ENCODE measurements at places on chromosomes 5 and 9.

- no peak for DNase-seq
Observed at GRCh38 chr9:13550519-13550918, 271.0 kb upstream of the MPDZ start.

DNA sequence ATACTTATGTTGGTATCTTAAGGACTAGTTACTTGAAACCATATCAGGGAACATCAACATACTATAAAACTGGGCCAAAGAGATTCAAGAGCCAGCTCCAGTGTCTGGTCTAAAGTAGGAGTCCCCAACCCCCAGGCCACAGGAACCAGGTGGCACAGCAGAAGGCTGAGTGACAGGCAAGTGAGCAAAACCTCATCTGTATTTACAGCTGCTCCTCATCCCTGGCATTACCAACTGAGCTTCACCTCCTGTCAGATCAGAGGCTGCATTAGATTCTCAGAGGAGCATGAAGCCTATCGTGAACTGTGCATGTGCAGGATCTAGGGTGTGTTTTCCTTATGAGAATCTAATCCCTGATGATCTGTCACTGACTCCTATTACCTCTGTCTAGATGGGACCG is 581.6 kb upstream of the CDH9 start:
- DNase-seq = no peak

DNA sequence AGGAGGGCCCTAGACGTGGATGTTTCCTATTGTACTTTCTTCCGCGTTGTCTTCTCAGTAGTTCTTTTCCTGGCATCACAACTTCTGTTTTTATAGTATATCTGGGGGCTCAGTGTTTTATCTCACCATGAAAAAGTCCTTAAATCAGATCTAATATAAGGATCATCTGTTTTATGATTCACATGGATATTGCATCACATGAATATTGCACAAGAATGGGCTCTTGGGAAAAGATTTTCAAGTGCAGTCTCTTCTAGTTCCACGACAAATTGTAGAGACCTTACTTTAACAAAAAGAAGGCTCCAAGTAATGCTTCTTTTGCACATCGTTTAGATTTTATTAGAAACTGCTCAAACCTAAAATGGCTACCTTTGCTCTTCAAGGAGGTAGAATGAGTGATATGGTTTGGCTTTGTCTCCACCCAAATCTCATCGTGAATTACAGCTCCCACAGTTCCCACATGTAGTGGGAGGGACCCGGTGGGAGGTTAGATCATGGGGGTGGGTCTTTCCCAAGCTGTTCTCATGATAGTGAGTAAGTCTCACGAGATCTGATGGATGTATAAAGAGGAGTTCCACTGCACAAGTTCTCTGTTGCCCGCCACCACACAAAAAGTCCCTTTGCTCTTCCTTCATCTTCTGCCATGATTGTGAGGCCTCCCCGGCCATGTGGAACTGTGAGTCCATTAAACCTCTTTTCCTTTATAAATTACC is 53.7 kb upstream of the FAM120A start:
- no peak for DNase-seq

GRCh38 chr5:122541388-122541787 is 229.4 kb downstream of the SNCAIP start:
- no peak for DNase-seq

DNA sequence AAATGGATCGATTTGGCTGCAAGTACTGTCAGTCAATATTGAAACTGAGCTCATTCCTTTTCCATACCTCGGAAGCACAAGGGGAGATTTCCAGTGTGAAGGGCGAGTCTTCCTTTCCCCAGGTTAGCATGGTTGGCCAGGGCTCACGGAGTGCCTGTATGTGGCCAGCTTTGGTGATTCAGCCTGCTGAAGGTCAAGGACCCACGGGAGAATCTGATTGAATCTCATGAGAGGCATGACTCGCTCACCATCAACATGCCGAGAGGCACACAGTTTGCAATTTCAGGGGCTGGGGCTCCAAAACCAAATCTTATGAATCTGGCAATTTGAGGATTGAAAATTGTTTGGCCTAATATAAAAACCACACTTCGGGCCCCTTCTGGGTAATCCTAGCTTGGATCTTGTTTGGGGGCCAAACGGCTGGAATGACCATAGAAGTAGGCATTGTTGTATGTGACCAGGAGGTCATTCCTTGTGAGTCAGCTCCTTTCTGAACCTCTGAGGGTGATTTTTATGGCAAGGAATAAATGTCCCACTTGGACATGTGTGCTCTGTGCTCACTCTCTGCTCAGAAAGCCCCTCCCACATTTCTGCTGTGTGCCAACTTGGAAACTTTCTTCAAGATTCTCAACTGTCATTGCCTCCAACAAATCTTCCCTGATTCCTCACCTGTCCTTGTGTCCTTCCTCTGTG is 69.8 kb downstream of the DOCK2 start:
- DNase-seq = no peak

- no peak for DNase-seq
Observed at GRCh38 chr5:132460846-132461568, 29.6 kb downstream of the IRF1 start.

GRCh38 chr5:68420476-68421344 is 205.2 kb downstream of the PIK3R1 start:
- DNase-seq = no peak

DNA sequence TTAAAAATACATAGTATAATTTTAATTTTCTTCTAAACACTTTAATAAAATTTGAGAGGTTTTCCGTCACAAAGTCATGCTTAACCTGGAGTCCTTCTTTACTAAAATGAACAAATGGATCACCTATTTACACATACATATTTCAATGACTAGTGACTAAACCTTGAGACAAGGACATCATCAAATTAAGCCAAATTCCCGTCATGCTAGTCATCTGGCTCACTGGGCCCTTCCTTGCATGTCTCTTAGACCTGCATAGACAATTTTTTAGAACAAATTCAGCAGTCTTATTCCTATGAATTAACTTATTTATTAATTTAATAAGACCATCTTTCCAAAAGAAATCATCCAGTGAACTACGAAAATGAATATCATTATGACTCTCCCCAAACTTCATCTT is 26.6 kb downstream of the ERAP2 start:
- DNase-seq = no peak

DNA sequence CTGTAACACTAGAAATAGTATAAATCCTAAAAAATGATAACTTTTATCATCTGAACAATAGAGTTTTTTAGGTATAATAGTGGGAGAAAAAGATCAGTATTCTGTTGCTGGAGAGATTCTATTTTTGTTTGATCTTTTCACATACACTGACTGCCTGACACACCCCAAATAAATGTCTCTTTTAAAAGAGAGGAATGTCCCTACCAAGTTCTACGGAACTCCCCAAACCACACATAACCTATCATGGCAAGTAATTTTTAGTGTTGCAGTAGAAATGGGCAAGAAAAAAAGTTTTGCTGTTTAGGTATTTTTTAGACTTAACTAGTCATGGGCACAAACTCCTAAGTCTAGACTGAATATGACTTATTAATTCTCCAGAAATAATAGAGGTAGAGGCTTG is 139.1 kb downstream of the ELAVL2 start:
- no peak for DNase-seq

- DNase-seq = no peak
Observed at GRCh38 chr9:134385915-134386314, 59.7 kb downstream of the RXRA start.

DNA sequence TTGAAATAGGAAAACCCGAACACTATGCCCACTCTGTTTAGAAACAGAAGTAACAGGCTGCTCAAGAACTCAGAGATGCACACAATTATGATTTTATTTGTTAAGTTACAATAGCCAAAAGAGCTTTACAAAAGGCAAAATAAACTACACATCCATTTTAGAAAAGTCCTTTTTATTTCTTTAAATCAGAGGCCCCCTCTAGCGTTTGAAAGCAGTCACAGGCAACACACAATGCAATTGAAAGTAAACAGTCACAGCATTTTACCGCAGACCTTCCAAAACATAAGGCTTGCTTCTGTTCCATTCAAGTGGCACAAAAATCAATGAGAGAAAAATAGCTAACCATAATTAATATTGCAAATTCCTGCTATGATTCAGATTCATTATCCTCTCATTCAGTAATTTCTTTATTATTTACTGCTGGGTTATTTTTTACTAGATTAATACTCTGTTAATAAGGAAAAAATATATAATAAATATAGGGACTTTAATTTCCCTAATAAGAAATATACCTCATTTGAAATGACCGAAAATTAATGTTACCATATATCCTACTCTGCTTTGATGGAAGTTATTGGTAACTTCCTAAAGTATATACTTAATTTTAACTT is 78.3 kb downstream of the CEP120 start:
- DNase-seq = no peak

DNA sequence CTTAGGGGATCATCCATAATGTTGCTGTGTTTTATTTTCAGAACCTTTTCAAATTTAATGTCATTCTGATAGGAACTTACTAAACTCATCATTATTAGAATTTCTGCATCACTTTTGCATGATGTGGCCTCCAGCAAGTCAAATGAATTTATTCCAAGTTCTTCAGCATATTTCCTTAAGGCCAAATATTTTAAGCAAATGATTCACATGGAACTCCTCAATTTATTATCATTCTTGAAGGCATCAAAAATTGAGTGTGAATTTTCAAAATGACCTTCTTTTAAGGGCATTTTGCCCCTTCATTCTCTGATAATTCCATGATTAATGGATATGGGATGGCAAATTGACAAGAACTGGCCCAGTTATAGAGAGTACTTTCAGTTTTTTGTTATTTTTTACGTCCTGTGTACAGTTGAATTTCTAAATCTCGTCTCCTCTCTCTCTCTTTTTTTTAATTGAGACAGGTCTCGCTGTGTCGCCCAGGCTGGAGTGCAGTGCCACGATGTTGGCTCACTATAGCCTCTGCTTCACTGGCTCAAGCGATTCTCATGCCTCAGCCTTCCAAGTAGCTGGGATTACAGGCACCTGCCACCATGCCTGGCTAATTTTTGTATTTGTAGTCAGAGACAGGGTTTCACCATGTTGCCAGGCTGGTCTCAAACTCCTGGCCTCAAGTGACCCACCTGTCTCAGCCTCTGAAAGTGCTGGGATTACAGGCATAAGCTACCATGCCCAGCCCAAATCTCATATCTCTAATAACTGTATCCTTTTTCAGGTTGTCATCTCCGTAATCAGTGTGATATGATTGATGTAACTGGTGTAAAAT is 29.1 kb downstream of the GPR21 start:
- no peak for DNase-seq

DNA sequence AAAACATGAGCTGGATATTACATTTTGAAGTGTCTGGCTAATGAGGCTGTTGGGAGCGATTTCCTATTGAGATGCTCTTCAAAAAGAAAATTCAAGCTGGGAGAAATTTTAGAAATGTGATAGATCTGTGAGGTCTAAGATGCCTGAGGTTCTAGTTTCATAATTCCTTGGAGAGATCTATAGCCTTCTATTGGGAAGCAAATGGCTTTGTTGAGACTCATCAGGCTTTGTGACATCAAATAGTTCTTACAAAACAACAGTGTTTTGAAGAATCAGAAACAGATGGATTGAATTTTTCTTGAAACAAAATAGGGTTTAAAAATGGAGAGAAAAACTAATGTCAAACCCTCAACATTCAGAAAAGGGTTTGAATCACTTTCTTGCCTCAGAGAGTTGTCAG is 292.9 kb downstream of the NNT start:
- no peak for DNase-seq

GRCh38 chr5:67205981-67206380 is 9.4 kb upstream of the CD180 start:
- DNase-seq = no peak

DNA sequence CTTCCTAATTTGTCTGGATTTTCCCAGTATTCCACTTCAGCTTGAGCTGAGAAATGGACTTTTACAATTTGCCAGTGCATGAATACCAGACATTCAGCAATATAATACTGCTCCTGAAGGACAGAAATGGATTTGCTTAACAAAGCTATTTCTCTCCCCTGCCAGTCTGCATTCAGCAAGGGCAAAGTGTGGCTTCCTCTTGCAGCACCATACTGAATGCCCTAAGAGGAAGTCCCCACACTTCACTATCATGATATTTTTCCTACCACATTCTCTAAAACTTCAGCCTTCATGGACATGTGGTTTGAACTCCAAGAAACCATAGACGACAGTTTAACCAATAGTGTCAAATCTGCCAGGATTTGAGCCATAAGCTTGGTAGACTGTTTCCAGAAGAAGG is 19.8 kb upstream of the TLE4 start:
- DNase-seq = no peak

- no peak for DNase-seq
Observed at GRCh38 chr9:20207176-20207575, 415.1 kb downstream of the MLLT3 start.

- DNase-seq = no peak
Observed at GRCh38 chr5:101260857-101261256, 357.8 kb upstream of the ST8SIA4 start.

- DNase-seq = no peak
Observed at GRCh38 chr9:137470785-137471184, 11.7 kb upstream of the NSMF start.

- DNase-seq = no peak
Observed at GRCh38 chr9:126955811-126956210, 41.2 kb downstream of the RALGPS1 start.

- DNase-seq = no peak
Observed at GRCh38 chr5:109354761-109355160, 55.0 kb downstream of the PJA2 start.

GRCh38 chr5:54621048-54621447 is 103.5 kb downstream of the SNX18 start:
- no peak for DNase-seq

GRCh38 chr9:96202971-96203780 is 98.8 kb downstream of the HSD17B3 start:
- no peak for DNase-seq

DNA sequence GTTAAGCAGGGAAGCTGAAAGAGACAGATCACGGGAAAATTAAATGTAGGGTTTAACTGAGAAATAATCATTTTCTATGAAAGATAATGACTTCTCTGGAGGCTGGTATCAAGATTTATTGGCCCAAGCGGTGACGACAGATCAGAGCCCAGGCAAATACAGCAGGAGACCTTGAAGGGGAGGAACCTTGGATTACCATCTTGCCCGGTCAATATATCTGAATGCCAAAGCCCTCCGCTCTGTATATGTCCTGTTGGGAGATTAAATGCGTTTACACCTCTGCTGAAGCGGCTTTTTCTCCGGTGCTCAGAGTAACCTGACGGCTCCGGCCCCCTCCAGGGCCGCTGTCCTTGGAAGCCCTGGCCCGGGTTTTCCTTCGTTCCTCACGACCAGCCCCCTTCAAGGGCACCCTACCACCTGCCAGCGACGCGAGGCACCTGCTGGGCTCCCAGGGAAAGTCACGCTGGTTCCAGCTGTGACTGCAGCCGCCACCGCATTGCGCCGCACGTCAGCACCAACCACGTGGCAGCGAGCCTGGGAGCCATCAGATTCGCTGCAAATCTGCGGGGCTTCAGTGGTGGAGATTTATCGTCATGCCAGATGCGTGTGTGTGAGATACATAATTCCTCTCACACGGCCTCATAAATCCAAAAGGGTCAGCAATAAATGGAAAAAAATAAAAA is 4.4 kb upstream of the QSOX2 start:
- no peak for DNase-seq

GRCh38 chr9:70259512-70259802 is 679 bp downstream of the SMC5 start:
- no peak for DNase-seq

- DNase-seq = no peak
Observed at GRCh38 chr9:69054989-69055388, 19.4 kb downstream of the FXN start.
